ENCODE measurements at places on chromosomes 5 and 9.

GRCh38 chr9:19386502-19387044 lies 6.5 kb upstream of the RPS6 start:
- DNase-seq: no peak

- peak; percentile 30 for DNase-seq
Observed at GRCh38 chr5:139394123-139394653, 716 bp downstream of the PROB1 start.

- DNase-seq: no peak
Observed at GRCh38 chr9:76561900-76562299, 102.9 kb downstream of the GCNT1 start.

GRCh38 chr9:35599763-35600604 lies 5.1 kb upstream of the TESK1 start:
- no peak for DNase-seq

GRCh38 chr9:73643379-73644013 lies 491.8 kb downstream of the ANXA1 start:
- peak; percentile 44 for DNase-seq

GRCh38 chr5:126195410-126196100 lies 227.7 kb upstream of the GRAMD2B start:
- no peak for DNase-seq

DNA sequence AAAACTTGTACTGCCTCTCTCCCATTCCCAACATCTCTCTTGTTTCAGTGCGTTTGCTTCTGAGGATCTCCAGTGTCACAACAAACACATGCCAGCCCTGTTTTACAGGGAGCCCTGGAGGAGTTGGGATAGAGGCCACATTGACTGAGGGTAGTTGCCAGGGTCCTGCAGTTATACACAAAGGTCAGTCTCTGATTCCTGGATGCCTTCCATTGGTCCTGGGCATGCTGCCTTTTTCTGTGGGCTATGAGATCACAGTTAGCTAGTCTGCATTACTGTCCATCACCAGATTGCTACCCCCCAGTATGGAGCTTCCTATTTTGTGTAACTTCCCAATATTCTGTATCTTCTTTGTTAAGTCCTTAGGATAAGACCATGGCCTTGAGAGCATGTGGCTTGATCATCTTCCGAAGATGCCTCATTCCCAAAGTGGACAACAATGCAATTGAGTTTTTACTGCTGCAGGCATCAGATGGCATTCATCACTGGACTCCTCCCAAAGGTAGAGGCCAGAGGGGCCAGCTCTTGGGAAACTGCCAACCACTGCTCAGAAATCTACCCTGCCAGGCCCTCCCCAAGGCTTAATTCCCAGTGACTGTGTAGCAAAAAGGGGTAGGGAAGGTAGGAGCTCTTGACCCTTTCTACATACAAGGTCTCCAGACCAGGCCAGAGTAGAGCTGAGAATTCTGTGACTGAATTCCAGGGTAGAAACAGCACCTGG lies 9.5 kb downstream of the NUDT2 start:
- no peak for DNase-seq

DNA sequence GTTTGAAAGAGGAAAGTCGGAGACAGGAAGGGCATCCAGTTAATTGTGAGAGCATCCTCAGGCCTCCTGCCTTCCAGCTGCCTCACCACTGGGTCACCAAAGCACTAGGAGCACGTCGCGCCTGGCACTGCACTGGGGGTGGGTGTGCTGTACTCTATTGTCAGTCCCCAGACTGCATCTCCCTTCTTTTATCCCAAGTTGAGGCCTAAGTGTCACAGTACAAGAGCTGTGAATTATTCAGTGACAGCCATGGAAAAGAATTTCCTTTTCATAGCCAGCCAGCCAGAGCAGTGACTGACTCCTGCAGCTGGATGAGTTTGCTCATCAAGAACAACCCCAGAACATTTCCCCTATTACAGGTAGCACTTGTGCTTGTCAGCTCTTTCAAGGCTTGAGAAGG lies 16.3 kb downstream of the CLTA start:
- DNase-seq: peak; percentile 24

- no peak for DNase-seq
Observed at GRCh38 chr9:70119786-70120185, 76.1 kb downstream of the MAMDC2 start.

DNA sequence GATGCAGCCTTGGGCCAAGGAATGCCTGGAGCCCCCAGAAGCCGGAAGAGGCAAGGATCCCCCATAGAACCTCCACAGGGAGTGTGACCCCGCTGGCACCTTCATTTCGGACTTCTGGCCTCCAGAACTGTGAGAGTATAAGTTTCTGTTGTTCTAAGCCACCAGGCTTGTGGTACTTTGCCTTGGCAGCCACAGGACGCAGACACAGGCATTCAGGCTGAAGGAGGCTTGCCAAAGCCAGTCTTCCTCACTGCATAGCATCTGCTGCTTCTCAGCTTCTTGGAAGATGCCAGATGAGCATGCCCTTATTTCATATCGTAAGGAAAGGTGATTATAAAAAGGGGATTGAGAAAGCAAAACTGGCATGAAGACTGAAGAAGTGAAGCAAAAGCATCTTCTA lies 61.1 kb upstream of the TAS2R1 start:
- DNase-seq: no peak

GRCh38 chr5:81179959-81180358 lies 53.2 kb upstream of the CKMT2 start:
- no peak for DNase-seq

GRCh38 chr5:15577132-15577531 lies 77.2 kb downstream of the FBXL7 start:
- DNase-seq: no peak

DNA sequence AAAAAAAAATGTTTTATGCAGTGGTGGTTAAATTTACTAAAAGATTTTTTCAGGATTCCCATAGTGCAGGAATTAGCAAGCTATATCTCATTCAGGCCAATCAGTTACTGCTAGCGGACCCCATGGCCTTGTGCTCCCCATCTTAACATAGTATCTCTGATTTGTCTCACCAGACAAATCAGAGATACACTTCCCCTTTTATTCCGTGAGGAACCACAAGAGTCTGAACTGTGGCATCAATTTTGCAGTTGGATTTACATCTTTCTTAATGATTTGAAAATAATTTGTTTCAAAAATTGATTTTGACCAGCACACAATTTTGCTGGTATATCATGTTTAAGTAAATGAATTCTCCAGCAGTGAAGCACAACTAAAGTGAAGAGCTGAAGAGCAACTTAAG lies 17.9 kb downstream of the ITGA1 start:
- no peak for DNase-seq

- no peak for DNase-seq
Observed at GRCh38 chr5:21238786-21239185, 1250.8 kb upstream of the CDH18 start.

DNA sequence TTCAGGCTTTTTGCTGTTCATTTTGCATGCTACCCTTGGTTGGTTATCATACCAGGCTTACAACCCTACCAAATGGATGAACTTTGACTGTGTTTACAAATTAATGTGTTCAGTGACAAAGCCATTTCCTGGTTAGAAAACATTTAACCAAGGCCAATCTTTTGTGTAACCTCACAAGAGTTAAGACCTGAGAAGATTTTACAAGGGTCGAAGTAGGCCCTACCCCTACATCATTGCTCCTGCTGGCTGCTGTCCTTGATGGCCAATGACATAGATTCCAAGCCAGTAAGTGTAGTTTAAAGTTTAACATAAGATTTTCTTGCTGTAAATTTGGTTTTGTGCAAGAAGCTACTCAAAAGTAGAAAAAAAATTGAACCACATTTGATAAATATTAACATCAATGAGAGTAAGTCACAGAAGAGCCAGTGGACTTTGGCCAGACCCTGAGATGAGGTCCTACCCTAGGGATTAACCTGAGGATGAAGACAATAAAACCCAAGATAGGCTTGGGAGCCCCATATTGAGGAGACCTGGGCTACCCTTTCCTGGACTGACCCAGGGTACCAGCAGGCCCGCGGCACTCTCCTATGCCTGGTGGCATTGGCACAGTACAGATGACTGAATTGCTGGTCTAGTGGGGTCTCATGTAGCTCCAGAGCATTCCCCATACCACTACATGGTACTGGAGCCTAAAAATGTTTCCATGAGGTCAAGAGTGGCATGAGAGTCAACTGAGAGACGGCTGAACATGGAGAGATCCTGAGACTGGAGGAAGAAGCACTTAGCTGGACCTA lies 8.3 kb downstream of the C1QTNF3 start:
- DNase-seq: no peak

DNA sequence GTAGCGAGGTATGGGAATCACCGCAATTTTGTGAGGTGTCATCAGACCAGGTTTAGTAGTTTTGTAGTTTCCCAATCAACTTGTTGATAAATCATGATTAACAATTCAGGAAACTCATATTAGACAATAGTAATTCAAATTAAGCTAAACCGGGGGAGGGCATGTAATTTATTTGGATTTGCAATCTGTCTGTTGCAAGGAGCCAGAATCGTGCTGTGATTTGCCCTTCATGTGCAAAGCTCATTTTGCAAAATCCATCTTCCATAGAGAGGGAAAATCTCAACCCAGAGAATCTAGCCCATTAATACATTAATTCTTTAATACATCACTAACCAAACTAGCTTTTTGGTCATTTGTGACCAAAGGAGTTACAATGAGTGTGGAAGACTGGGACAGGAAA lies 164.7 kb upstream of the TRPM3 start:
- no peak for DNase-seq

GRCh38 chr5:149421834-149422233 lies 42.7 kb upstream of the IL17B start:
- DNase-seq: no peak

- DNase-seq: no peak
Observed at GRCh38 chr5:103465891-103466290, 96.7 kb downstream of the NUDT12 start.

GRCh38 chr5:95986937-95987520 lies 25.4 kb upstream of the ELL2 start:
- DNase-seq: no peak

- DNase-seq: peak; percentile 95
Observed at GRCh38 chr9:22008717-22009505, at the start of gene CDKN2B. Gene CDKN2B, minus strand, starts transcription at chr9:22009305. Its CDS starts 352 bp downstream, at chr9:22008953.

- no peak for DNase-seq
Observed at GRCh38 chr9:33850677-33851076, 33.7 kb downstream of the UBE2R2 start.

GRCh38 chr9:20117986-20118385 lies 329.1 kb upstream of the SLC24A2 start:
- DNase-seq: no peak

GRCh38 chr9:78030553-78031443 lies 813 bp downstream of the GNAQ start:
- peak; percentile 55 for DNase-seq

GRCh38 chr5:76765249-76765648 lies 49.3 kb downstream of the F2R start:
- peak; percentile 64 for DNase-seq

DNA sequence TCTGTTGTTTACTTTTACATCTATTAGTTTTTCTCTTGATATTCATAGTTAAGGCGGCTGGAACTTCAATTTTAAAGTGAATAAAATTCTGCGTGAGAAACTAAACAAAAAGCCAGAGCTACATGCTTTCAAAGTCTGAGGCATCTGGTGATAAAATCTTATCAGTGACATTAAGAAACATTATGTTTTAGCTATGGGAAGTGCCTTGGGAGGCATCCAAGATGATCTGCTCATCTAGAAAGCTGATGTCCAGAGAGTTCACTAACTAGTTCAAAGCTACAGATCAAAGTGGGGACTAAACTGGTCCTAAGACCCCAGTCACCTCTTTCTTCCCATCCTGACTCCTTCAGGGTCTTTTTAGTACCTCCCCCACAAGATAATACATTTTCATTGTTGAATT lies 37.2 kb downstream of the MRPS27 start:
- peak; percentile 54 for DNase-seq

- no peak for DNase-seq
Observed at GRCh38 chr5:99315413-99316183, 386.8 kb upstream of the CHD1 start.

DNA sequence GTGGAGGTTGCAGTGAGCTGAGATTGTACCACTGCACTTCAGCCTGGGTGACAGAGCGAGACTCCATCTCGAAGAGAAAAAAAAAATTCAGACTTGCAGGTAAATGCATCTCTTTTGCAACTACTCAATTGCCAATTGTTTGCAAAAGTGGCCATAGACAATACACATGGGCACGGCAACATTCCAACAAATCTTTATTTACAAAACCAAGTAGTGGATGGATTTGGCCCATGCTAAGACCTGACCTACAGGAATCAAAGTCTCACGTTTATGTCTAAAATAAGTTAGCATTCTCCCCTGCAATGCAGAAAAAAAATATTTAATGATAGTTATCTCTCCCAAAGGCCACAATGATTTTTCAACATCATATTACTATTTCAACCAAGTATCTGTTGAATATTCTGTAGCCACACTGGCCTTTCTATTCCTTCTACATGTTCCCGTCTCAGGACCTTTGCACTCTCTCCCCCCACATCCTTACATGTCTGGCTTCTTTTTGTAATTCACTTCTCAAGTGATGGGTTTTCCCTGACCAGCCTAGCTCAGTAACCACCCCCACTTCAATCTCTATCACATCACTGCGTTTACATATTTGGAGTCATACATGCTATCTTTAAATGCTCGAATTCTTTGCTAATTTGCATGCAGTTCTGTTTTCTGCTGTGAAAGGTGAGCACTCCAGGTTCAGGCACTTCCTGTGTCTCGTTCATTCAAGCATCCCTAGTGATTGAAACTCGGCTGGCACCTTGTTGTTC lies 54.2 kb downstream of the FNBP1 start:
- DNase-seq: no peak

DNA sequence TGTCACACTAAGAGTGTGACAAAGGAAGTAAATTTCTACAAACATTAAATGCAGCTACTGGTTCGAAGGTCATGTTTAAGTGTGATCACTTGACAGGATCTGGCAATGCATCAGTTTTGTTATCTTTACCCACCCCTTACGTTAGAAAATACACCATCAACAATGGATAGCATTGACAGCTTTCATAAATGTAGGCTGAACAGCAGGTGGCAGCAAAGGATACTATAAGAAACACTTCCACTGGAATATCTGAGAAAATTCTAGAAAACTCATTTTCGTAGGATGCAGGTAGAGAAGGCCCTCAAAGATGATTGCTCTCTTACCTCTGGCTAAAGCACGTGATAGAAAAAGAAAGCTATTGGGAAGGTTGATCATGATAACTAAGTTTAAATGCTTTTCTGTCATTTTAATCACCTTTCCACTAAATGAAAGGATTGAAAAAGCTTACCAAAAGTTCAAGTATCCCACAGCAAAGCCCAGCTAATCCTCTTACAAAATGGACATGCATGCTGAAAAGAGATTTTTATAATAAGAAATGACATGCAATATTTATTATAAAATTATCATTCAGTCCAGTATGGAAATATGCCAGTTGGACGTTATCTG lies 292.5 kb downstream of the PARP8 start:
- peak; percentile 9 for DNase-seq

DNA sequence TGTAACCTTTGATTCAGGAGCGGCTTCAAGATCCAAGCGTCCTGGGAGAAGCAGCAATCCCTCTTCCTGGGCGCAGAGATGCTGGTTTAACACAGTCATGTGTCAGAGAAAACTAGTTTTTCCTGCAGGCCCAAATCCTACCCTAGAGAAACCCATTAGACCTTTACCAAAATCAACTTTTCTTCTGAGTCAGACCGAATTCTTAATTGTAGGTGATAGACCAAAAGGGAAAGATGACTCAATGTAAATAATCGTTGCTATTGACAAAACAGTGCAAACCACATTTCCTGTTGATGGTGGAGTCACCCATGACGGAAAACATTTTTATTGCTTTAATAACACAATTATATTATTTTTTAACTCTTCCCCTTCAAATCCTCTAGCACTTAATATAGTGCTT lies 40.1 kb downstream of the SLC1A1 start:
- DNase-seq: no peak
